ENCODE measurements at places on chromosomes 7 and 10. TPM values are rescaled to one million over a fixed set of nuclear protein-coding genes. Genes with fewer than 3 reads are reported as not detected.

DNA sequence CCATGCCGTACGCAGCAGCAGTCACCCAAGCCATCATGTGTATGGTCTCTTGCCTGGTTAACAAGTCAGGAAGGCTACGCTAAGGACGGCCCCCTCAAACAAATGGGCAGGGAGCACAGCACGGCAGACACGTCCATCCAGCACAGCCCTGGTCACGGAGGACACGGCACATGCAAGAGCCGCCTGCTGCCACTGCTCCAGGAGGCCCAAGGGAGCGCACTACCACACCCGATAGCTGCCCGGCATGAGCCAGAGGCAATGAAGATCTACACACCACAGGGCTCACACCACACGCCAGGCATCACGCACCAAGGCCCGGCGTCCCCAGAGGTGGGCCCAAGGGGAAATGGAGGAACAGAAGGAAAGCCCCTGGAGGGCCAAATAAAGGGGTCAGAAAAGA is 134.2 kb downstream of the MAD1L1 start:
- DNase-seq: no peak

DNA sequence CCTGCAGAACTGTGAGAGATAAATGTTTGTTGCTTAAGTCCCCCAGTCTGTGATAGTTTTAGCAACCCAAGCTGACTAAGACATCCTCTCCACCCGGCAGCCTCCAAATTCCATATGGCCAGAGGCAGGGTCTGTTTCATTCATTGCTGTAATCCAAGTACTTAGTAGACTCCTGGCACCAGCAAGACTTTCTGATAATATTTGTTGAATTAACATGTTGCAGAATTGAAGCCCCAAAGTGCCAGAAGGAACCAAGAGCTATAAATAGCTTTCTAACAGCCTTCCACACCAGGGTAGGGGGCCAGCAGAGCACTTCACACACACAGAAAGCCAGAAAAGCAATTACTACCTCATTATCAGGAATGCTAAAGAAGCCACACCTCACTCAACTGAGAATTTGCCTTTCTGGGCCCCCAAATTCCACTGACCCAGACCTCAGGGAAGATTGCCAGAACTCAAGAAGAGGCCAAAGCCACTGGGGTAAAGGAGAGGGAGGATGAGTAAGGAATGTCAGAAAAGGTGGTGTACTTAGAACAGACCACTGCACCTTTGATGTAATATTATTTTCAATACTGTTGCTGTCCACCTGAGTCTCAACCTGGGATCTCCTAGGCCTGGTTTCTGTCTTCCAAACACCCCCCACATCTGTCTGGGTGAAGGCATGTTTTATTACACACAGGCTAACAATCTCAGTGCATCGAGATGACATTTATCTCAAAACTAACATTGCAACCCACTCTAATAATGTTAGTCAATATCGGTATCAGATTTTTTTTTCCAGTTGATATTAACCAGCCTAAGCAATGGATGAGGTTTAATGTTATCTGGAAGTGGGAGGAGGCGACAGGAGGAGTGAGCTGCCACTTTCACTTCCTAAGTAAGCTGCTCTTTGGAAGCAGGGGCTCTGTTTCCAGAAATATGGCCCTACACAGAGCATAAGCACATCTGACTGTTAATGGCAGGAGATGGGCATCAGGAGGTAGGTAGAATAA is 5.5 kb downstream of the NOD1 start:
- DNase-seq: peak; percentile 83

DNA sequence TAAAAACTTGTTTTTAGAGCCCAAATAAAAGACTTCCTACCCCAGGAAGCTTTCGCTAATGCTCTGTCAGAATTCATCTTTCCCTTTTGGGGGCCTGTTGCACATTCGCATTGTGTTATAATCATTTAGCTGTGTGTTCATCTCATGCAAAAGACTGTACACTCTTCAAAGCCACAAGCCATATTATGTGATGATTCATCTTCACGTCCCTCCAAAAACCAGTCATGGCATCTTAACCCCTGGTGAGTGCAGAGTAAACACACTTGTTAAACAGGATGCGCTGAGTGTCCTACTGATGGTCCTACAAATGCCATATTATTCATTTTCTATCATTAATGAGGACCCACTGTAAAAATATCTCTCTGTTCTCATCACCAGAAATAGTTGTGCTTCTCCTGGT is 235.4 kb downstream of the KIAA1217 start:
- peak; percentile 93 for DNase-seq

DNA sequence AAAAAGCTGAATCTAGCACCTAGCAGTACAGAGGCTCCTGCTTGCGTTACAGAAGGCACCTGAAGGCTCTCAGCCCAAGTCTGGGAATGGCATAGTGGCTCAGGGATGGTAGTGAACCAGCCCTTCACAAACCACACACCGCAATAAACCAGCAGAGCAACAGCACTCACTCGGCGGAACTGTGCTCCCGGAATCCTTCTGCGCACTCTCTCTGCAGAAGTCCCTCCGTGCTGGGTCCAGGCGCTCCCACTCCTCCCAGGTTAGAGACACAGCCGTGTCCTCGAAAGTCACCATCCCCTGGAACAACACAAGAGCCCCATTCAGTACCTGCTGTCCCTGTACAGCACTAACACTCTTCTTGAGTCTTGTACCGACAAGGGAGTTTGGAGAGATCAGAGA is 1.5 kb downstream of the ZNF394 start:
- no peak for DNase-seq

GRCh38 chr7:65907501-65908198 is 34.8 kb downstream of the VKORC1L1 start:
- no peak for DNase-seq

GRCh38 chr7:157470701-157471131 is 133.9 kb downstream of the DNAJB6 start:
- DNase-seq: no peak

GRCh38 chr10:49287689-49288340 is 11.2 kb upstream of the C10orf71 start:
- DNase-seq: no peak

- no peak for DNase-seq
Observed at GRCh38 chr7:23393636-23394035, 76.7 kb downstream of the IGF2BP3 start.

GRCh38 chr7:143043391-143043790 is 8.8 kb upstream of the OR6V1 start:
- DNase-seq: no peak

DNA sequence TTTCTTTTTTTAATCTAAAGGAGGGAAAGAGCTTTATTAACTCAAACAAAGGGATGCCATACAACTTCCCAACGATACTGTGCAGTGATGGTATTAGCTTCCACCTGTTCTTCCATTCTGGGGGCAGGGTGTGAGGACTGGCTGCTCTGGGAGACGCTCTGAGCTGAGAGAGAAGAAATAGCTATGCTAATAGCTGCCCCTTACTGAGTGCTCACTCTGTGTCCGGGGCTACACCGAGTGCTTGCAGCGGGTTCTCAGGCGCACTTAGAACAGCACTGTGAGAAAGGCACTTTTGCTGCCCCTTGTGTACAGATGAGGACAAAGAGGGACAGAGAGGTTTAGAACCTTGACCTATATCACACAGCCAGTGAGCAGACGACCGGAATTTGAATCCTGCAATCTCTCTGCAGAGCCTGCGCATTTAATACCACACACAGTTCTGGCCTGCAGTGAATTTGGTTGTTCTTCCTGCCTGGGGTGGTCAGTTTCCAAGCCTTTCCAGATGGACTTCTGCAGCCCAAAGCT is 142.2 kb downstream of the PLPP4 start:
- no peak for DNase-seq

DNA sequence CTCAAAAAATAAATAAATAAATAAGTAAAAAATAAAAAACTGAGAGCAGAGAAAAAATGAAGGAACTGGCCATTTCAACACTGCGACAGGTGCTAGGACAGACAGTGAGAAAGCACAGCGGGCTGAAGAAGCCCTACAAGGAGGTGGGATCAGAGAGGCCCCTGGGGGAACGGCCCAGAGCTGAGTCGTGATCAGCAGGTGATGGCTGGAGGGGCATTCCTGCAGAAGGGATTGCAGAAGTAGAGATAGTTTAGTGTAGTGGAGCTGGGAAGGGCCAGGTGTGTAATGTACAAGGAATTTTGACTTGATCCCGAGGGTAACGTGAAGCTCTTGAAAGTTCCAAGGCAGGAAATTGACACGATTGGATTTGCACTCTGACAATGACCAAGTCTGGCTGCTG is 112.1 kb downstream of the CUL2 start:
- DNase-seq: no peak

GRCh38 chr7:19989906-19990305 is 216.5 kb upstream of the TMEM196 start:
- no peak for DNase-seq

GRCh38 chr7:102236592-102237287 is 49.9 kb upstream of the SH2B2 start:
- DNase-seq: peak; percentile 69

GRCh38 chr10:35153716-35154115 is 27.1 kb downstream of the CREM start:
- DNase-seq: no peak

- peak; percentile 72 for DNase-seq
Observed at GRCh38 chr10:97584060-97584797, at the start of gene HOGA1. HOGA1 (plus strand) TSS chr10:97584389; CDS start chr10:97584704, 315 bp downstream.

DNA sequence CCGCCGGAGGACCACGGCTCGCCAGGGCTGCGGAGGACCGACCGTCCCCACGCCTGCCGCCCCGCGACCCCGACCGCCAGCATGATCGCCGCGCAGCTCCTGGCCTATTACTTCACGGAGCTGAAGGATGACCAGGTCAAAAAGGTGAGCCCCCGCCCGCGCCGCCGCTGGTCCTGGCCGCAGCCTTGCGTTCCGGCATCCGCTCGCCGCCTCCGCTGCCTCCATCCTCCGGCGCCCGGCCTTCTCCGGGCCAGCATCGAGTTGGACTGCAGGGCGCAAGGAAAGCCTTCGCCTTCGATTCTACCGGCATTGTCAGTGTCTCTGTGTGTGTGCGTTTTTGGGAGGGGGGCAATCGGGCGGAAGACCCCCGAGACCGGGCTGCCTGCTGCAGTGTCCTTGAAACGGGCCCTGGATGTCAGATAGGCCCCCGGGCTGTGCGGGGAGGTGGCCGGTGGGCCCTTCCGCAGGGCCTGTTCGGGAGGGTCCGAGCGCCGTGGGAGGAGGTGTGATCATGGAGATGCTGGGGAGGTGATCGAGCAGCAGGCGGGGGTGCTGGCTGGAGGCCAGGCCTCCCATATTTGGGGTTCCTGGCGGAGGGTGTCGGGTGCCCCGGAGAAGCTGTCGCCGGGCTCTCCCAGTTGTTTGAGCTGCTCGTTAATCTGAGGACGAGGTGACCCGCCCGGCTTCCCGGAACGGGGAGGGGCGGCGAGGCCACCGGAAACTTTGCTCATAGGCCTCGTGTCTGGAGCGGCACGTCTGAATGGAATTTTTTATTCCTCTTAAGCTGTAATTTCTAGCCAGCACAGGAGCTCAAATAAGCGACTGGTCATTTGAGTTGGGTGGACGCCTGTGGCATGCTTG is 40.8 kb downstream of the HK1 start:
- peak; percentile 54 for DNase-seq

GRCh38 chr7:38220452-38220851 is 42.4 kb downstream of the STARD3NL start:
- no peak for DNase-seq

GRCh38 chr7:117019786-117020590 is 66.7 kb downstream of the ST7 start:
- DNase-seq: peak; percentile 91

DNA sequence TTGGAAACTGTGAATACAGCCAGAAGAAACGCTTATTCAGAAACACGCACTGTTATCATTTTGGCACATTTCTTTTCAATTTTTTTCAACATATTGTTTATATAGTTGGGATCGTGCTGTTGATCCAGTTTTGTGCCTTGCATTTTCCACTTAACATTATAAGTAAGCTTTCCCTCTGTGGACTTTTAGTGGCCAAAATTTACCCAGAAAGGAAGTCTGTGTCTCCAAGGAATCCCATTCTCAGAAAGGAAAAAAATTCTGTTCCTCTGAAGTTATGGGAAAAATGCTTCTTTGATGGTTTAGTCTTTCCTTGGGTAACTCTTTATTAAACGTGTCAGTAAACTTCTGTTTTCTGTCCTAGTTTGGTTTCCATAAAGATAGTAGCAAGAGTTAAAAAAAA is 280.0 kb downstream of the REEP3 start:
- DNase-seq: no peak

DNA sequence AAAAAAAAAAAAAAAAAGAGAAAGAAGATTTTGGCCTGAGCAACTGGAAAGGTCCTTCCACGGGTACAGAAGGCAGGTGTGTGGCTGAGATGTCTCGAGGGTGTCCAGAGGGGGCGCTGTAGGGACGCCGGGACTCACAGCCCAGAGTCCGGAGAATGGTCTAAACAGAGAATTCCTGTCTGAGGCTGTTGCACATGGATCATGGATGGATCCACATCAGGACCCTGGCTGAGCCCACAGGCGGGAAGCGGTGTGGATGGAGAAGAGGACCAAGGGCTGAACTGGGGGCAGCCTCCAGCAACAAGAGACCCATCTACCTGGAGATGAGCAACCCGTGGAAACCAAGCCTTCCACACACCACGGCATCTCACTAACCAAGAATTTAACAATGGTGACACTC is 55.0 kb downstream of the PKD1L1 start:
- no peak for DNase-seq

GRCh38 chr10:119575506-119575905 is 21.3 kb downstream of the TIAL1 start:
- DNase-seq: peak; percentile 39

DNA sequence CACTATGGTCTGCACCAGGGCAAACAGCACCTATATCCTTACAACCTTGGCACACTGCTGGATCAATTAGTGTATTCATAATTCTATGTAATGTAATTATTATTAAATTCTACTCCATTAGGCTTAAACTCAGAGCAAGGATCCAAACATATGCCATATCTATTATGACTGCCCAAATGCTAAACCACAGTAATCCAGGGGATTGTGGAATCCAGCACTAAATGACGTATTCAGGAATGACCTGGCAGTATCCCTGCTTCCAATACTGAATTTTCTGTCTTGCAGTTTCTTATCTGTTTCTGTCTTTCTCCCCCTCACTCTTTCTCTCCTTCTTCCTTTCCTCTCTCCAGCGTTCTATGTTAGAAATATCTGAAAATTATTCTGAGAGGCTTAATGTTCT is 16.5 kb upstream of the UBE2D1 start:
- DNase-seq: no peak

GRCh38 chr10:131915990-131916766 is 15.4 kb downstream of the PPP2R2D start:
- no peak for DNase-seq

DNA sequence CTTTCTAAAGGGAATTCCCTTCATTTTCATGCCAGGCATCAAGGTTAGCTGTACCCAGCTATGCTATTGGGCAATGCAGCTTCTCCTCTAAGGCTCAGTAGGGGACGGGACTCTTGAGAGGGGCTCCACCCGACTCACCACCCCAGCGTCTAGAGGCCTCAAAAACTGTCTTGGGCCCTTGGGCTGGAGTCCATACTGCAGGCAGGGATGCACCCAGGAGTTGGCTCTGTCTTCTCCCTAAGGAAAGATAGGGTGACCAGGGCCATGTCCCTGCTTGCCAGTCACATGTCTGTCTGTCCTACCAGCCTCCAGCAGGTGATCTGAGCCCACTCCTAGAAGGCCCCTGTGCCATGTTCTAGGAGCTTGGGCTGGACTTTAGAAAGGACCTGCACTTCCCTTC is 1.2 kb downstream of the OPN4 start:
- DNase-seq: no peak

GRCh38 chr10:84945791-84946190 is 617.4 kb downstream of the CCSER2 start:
- no peak for DNase-seq

The CRHR2 gene
- not detected for total RNA-seq

The ANKRD30A gene
- total RNA-seq: not detected

The DTX2 gene
- total RNA-seq: 2.6 TPM

The ABCA13 gene
- 0.26 TPM for total RNA-seq

The PTF1A gene
- not detected for total RNA-seq

The ACTA2 gene
- total RNA-seq: 78.4 TPM

The NKX1-2 gene
- not detected for total RNA-seq

The NUTM2B gene
- total RNA-seq: 0.51 TPM

The HHEX gene
- 3.5 TPM for total RNA-seq

The KCNK18 gene
- not detected for total RNA-seq
